ENCODE measurements at places on chromosomes 5 and 9.

DNA sequence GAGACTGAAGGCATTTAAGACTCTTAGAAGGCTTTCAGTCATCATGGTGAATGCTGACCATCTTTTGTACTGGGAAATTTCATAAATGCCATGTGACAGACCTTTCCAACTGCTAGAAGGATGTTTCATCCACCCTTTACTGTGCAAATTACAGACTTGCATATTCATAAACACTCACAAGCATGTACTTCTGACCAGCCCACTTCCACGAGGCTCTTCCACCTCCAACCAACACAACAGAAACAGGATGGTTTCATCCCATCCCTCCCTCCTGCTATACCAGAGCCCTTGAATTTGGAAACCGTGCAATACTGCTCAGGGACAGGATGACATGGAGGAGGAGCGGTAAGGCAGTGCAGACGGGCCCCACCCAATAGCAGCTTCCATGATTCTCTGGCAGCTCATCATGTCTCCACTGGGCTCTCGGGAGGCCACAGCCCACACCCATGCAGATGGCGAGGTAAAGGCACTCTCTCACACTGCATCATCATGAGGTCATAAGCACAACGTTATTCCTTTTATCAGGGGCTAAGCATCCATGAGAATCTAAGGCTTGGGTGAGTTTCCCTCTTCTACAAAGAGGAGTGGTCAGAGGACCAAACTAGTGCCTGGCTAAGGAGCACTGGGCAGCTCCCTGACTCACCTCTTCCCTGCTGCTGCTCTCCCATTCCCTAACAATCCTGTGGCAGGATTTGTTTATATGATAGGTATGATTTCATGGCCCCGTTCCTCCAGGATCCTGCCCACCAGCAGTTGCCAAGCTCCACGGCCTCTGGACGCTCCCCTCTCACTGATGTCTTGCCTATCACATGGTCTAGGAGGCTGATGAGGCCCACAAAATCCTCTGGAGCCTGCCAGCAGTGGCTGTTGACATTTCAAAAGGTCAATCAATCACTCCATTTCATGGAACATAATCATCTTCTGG, 94.4 kb upstream of the FSTL4 start:
- DNase-seq = no peak

DNA sequence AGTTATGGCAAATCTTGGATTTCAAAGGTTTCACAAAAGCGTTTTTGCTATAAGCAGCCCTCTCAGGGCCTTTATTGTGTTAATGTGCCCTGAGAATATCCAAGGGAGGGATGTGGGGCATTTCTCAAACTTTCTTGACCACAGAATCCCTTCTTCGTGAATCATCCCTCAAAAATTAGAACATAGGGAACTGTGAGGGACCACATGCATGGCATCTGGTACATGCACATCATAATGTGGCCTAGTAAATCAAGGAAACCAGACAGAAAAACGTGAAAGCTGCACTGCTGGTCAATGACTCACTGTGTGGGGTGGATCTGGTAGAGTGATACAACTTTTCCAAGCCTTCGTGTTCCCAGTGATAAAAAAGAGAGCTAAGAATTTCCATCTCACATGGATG, 22.4 kb downstream of the DDX31 start:
- peak; percentile 98 for DNase-seq

GRCh38 chr9:14924230-14925219, 14.3 kb upstream of the FREM1 start:
- peak; percentile 41 for DNase-seq

DNA sequence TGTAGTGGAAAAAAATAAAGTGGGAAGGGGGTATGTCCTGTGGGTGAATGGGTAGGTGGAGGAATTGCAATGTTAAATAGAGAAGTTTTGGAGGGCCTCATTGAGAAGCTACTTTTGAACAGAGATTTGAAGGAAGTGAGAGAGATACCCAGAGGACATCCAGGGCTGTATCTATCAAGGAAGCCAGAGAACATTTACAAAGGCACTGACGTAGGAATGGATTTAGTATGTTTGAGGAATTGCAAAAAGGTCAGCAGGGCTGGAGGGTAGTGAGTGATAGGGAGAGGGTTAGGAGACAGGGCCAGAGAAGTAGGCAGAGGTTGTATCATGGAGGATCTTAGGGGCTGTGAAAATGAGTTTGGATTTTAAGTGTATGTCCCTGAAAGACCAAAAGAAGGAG, 13.9 kb downstream of the PTTG1 start:
- no peak for DNase-seq

GRCh38 chr5:174708476-174709207, 15.7 kb upstream of the MSX2 start:
- no peak for DNase-seq

GRCh38 chr5:110751902-110752762, 13.3 kb downstream of the SLC25A46 start:
- no peak for DNase-seq

DNA sequence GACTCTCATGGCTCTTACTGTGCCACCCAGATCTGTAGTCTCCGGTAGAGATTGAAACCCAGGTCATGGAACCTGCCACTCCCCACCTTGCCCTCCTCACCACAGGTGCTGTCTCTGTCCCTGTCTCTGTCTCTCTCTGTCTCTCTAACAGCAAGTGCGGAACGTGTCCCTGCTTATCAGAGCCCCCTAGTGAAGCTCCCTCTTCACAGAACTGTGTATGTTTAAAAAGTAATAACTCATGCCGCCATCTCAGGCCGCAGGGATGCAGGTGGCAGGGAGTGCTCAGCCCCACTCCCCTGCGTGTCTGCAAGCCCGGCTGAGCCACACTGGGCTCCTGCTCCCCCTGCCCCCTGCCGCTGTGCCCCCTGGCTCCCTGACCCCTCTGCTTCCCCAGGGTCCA, 43.8 kb downstream of the UNC5A start:
- DNase-seq = no peak

- no peak for DNase-seq
These were observed 211.7 kb downstream of the PLK2 start for GRCh38 chr5:58248221-58248620.

GRCh38 chr5:31052937-31053658, 140.4 kb upstream of the CDH6 start:
- no peak for DNase-seq

GRCh38 chr9:7287986-7288385, 511.6 kb downstream of the DMAC1 start:
- DNase-seq = no peak

- DNase-seq = peak; percentile 80
These were observed 280.1 kb downstream of the DNAH5 start for GRCh38 chr5:13664377-13664776.

DNA sequence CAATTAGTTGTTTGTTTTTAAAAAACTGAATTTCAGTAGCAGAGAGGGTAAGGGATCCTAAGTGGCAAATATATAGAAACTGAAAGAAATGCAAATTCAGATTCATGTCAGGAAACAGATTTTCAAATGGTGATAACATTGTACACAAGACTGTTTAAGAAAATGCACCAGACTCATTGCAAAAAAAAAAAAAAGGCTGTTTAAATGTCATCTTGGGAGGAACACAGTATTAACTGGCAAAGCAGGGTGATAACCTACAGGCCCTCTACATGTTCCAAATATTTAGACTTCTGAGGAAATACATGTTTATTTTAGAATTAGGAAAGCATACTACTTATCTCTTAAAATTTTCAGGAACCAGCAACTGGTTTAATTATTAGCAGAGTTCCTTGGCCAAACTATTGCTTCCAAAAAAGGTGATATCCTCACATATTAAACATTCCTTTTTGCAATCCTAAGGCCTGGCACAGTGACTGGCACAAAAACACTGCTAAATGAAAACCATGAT, 114.5 kb downstream of the TSSK1B start:
- no peak for DNase-seq

- peak; percentile 7 for DNase-seq
These were observed 5.1 kb upstream of the SMIM15 start for GRCh38 chr5:61167382-61167781.

GRCh38 chr9:78781681-78782080, 484.8 kb downstream of the PSAT1 start:
- no peak for DNase-seq

GRCh38 chr9:16191191-16191590, 638.3 kb downstream of the CCDC171 start:
- DNase-seq = no peak

- DNase-seq = no peak
These were observed 102.4 kb downstream of the TTLL11 start for GRCh38 chr9:121990600-121991306.

- DNase-seq = no peak
These were observed 7.9 kb downstream of the GDNF start for GRCh38 chr5:37831821-37832534.

GRCh38 chr5:169164481-169164925, 136.4 kb downstream of the SLIT3 start:
- DNase-seq = peak; percentile 31
